Right cardiac atrium (tissue), 5 donors: ENCODE measurements at places on chromosomes 1 and 21. TPM values are rescaled to one million over a fixed set of nuclear protein-coding genes. Genes with fewer than 3 reads are reported as not detected.

DNA sequence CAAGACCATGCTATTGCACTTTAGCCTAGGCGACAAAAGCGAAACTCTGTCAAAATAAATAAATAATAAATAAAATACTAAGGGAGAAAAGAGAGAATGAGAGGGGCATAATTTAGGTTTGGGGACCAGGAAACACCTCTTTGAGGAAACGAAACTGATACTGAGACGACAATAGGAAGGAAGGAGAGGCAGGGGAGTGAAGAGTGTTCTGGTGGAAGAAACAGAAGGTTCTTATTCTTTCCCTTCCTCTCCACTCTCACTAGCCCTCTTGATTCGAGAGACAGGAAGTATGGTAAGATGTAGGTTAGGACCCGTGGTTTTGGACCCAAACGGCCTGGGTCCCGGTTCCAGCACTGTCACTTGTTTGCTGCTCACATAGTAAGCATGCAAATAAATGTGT, 1.6 kb upstream of the NKAIN1 start:
- DNase-seq, result no peak

GRCh38 chr1:161900160-161900559, 123.5 kb downstream of the OLFML2B start:
- no peak for DNase-seq

TSSK3 gene
- 2.4 TPM for total RNA-seq

CLDN19 gene
- total RNA-seq, result not detected

S1PR1 gene
- 59.9 TPM for total RNA-seq
